Hepatocyte (in vitro differentiated cells): ENCODE measurements at places on chromosomes 7 and 10.

GRCh38 chr7:1914321-1914720 lies 244.2 kb downstream of the ELFN1 start:
- no peak overlapping the region for H3K27ac ChIP-seq
- H3K4me1 ChIP-seq, result no peaks in the 10 kb centered on the region
- no peak for DNase-seq
- no peak overlapping the region for H3K4me3 ChIP-seq
- no peaks in the 10 kb centered on the region for H3K27me3 ChIP-seq

DNA sequence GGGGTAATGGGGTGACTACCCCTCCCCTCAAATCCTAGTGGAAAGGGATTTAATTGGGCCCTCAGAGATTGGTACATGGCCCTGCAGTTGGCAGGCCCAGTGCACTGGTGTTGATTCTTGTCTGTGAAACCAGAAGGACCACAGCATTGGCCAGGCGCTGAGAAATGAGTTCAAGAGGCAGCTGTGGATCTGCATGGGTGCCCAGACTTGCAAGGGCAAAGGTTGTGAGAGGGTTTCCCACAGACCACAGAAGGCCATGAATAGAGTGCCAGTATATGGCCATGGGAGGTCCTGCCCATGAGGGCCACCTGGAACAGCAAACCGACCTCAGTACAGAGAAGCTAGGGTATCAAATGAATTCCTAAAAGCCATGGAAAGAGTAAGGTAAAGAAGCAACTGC lies 32.9 kb downstream of the TMEM168 start:
- H3K4me3 ChIP-seq, result no peak overlapping the region
- H3K27ac ChIP-seq, result no peak overlapping the region

DNA sequence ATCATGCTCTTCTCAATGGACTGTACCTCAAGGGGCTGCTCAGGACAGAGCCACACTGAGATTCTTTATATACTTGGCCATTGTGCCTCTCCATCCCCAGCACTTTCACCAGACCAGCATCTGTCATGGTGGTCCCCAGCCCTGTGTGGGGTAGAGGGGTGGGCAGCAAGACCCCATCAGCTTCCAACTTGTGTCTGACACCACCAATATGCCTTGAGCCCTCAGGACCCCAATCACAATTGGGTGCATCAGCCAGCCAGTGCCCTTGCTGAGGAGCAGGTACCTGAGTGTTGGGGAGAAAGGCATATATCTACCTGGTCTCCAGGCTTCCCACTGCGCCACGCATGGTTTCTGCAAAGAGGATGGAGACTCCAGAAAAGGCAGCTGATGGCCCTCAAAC lies 56.3 kb downstream of the GRID1 start:
- no peaks in the 10 kb centered on the region for H3K36me3 ChIP-seq
- H3K27me3 ChIP-seq, result peaks cover 9% of the 10 kb centered on the region
- no peak for DNase-seq
- H3K4me3 ChIP-seq, result no peak overlapping the region

GRCh38 chr7:151503902-151504714 lies 15.6 kb downstream of the RHEB start:
- no peak overlapping the region for H3K4me3 ChIP-seq
- H3K27ac ChIP-seq, result no peak overlapping the region
- H3K27me3 ChIP-seq, result no peaks in the 10 kb centered on the region
- H3K36me3 ChIP-seq, result no peaks in the 10 kb centered on the region
